ENCODE measurements at places on chromosomes 11 and 22.

- DNase-seq: peak; percentile 73
These were observed 255.6 kb upstream of the CADM1 start for GRCh38 chr11:115759622-115760460.

- DNase-seq: no peak
These were observed 10.3 kb downstream of the CHADL start for GRCh38 chr22:41230401-41230785.

DNA sequence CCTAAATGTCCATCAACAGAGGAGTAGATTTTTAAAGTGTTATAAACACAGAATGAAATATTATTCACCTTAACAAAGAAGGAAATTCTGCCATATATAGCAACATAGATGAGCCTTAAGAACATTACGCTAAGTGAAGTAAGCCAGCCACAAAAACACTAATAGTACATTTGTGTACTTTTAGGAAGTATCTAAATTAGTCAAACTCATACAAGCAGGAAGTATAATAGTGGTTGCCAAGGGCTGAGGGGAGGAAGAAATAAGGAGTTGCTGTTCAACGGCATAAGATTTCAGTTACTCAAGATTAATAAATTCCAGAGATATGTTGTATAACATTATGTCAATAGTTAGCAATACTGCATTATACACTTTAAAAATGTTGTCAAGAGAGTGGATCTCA lies 181.7 kb upstream of the ZC3H12C start:
- no peak for DNase-seq

GRCh38 chr11:15837901-15838489 lies 518.4 kb downstream of the SOX6 start:
- DNase-seq: no peak

GRCh38 chr11:76397383-76397782 lies 16.3 kb downstream of the GVQW3 start:
- no peak for DNase-seq

GRCh38 chr22:24315367-24315966 lies 44.8 kb downstream of the SPECC1L start:
- no peak for DNase-seq

- DNase-seq: no peak
These were observed 1.1 kb downstream of the OR5A2 start for GRCh38 chr11:59425131-59425530.

Data from neural progenitor cell (in vitro differentiated cells).